ENCODE measurements at places on chromosomes 4 and X.

DNA sequence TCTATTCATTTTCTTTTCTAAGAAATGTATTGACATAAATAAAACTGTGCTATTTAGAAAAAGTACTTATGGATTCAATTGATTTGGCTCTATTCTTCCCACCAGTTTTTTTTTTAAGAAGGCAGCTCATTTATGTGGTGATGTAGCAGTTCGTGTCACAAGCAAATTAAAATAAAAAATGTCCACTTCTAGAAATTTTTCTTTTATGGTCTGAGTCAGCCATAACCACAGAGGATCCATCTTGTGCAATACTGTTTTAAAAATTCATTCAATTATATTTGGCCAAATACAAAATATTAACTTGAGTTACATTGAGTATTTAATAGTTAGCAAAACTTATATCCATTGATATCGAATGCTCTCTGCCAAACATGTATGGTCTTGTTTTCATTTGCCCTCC is 207.9 kb upstream of the FAT1 start:
- DNase-seq: no peak

DNA sequence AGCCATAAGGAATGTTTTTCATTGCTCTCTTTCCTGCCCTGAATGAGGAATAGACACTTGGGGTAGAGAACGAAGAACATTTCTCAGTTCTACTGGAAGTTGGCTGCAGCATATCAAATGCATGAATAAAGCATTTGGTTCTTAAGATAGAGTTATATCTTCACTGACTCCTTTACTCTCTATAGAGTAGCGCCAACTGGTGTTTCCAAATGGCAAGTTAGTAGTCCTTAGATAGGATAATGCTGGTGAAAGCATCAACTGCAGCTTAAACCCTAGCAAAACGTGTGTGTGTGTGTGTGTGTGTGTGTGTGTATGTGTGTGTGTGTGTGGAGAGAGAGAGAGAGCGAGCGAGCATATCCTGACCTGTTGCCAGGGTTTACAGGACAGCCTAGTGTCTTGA is 62.2 kb upstream of the FRMPD4 start:
- no peak for DNase-seq

DNA sequence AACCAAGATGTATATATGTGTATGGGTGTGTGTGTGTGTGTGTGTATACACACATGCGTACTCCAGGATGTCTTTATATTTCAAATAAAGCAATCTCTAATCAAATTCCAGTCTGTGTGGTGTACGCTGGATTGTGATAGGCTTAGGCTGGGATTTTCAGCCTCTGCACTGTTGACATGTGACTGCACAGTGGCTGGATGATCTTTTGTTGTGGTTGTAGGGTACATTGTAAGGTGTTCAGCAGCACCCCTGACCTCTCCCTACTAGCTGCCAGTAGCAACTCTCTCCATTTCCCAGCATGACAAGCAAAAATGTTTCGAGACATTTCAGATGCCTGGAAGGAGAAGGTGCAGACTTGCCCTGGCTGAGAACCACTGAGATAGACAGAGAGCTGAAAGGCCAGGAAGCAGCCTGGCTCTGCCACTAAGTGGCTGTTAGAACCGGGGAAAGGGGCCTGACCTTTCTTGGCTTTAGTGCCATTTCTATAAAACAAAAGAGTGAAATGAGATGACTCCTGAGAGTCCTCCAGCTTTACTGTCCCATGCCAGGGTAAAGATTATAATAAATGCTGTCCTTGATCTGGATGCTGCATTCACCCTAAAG is 10.5 kb downstream of the PGM2 start:
- no peak for DNase-seq

DNA sequence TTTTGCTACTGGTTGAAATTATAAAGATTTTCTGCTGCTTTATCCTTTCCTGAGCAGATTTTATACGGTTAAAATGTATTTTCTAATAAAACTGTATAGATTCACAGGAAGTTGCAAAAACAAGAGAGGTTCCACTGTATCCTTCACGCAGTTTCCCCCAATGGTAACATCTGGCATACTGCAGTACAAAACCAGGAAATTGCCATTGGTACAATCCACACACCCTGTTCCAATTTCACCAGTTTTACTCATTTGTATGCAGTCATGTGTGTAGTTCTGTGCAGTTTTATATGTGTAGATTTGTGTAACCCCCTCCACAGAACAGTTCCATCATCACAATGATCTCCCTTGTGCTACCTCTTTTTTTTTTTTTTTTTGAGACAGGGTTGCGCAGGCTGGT is 20.0 kb downstream of the DDX3X start:
- DNase-seq: no peak

DNA sequence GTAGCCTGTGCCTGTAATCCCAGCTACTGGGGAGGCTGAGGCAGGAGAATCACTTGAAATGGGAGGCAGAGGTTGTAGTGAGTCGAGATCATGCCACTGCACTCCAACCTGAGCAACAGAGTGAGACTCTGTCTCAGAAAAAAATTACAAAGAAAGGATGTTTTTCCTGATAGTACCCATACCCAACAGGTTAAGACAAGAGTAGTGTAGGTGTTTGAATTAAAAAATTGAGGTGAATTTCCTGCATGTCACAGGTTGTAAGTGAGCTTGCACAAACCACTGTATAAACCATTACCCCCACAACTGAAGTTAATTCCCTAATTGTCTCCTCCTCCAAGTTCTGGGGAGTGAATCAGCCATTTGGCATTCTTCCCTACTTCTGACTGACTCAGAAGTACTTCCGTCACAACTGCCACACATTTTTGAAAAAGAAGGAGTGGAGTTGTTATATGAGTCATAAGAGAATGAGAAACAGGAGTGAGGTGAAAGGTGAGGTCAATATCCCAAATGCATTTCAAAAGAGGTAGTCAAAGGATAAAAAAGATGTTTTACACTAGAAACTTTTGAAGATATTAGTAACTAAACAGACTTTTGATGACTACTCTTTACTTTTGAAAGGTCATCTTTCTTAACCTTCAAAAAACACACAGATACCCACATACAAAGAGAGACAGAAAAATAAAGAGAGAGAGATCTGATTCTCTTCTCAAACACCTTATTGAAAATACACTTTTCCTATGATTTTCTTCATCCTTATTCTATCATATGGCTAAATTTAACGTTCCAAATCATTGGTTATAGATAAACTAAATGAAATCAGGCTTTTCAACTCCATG is 134.5 kb downstream of the BTC start:
- no peak for DNase-seq

DNA sequence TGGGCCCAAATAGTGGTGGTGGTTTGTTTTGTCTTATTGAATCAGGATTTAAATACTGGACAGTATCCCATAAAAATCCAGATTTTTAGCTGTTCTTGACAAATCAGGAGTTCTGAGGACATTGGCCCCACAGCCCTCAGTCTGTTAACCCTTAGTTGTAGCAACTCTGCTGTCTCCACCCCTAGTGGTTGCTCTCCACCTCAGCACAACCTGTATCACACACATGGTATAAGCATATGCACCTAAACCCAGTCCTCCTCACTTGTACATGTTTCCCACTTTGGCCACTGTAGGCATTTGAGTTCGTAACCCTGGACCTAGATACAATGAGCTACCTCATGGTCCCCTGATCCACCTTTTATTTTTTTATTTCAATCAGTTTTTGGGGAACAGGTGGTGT is 75.9 kb downstream of the MRPL1 start:
- no peak for DNase-seq

GRCh38 chr4:89823416-89823815 is 13.5 kb downstream of the SNCA start:
- no peak for DNase-seq

DNA sequence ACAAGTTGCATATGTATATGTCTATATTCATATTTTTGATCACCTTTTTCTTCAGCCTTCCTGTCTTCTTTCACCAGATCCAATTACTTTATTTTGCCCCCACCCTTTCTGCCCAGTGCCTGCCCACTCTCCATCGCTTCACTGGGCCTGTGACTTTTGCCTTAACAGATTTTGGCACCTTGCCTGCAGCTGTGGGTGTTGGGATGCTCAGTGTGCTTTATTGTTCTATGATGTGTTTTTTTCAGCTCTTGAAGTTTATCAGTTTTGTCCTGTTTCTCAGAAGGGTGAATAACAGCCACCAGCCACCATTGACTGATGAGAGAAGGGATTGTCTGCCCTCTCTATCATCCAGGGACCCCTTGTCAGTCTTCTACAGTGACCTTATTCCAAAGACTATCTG is 77.2 kb upstream of the GALNT7 start:
- no peak for DNase-seq

- DNase-seq: no peak
Observed at GRCh38 chrX:11311706-11312105, 18.5 kb downstream of the AMELX start.

DNA sequence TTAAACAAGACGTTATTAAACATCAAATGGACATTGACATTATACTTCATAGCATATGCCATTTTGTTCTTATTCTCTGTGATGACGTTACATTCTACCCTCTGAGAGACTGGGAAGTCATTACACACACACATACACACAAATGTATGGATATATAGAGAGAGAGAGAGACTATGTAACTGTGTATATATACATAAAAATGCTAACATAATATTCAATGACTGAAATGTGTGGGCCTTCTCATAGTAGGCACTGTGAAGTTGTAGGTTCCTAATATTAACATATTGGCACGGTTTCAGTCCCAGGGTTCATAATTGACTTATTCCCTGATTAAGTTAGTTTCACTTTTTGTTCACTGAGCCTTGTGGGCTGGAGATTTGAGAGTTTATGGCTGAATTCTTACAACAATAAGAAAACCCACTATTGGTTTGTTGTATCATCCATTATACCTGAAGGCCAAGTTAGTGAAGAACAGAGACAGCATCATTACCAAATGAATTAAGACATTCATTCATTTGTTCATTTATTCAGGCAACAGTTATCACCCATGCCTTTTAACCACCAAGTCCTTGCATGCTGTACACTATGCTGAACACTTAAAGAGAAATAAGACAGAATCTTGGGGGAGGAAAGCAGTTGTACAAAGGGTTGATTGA is 68.5 kb downstream of the GAB1 start:
- DNase-seq: peak; percentile 38

DNA sequence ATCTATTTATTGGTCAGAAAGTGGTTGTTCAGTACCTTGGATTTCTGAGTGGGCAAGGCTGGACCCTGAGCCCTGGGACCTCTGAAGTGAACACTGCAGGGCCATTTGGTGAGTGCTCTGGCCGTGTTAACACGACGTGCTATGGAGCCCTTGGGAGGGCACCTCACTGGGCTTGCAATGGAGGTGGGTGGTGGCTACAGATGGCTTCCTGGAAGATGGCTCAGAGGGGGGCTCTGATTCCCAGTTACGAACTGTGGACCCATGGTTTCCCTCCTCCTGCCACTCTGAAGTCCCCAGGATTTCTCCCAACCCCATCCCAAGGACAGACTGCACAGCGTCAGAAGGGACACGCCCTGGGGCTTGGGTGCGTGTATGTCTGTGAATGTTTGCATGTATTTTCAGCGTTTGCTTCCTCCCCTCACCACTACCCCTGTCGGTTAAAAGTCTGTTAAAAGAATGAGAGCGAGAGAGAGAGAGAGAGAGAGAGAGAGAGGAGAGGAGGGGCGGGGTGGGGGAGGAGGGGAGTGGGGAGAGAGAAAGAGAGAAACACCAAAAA is 3.7 kb upstream of the RHOH start:
- no peak for DNase-seq

GRCh38 chrX:141638550-141638949 is 49.0 kb downstream of the SPANXA2 start:
- DNase-seq: no peak

DNA sequence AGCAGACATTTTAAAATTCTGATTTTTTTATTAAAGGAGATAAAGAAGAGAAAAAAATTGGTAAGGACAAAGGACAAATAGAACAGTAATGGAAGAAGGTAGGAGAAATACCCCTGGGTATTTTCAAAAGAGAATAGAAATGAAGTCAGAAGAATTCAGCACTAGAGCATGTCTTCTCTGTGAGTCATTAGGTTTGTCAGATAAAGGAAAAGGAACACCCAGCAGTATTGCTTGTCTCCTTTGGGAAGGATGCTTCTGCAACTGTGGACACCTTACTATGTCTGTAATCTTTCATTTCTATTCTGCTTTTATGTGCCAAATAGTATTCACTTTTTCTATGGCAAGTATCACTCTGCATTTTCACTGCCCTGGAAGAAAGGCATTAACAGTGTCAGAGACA is 24.0 kb upstream of the PCDH7 start:
- no peak for DNase-seq

DNA sequence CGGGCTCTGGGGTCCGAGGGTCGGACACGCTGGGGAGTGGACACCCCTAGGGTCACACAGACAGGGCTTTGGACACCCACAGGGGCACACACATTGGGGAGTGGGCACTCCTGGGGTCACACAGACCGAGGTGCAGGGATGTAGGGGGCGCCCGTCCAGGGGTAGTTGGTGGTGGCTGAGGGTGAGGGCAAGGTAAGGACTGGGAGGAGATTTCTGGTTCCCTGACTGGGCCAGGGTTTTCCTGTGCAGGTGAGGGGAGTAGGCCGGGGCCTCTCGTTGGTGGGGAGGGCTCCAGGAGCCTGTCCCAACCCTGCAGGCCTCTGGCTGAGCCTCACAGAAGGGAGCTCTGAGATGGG is 21.9 kb upstream of the WDR45 start:
- DNase-seq: no peak

GRCh38 chr4:108637856-108638255 is 12.5 kb upstream of the OSTC start:
- no peak for DNase-seq

DNA sequence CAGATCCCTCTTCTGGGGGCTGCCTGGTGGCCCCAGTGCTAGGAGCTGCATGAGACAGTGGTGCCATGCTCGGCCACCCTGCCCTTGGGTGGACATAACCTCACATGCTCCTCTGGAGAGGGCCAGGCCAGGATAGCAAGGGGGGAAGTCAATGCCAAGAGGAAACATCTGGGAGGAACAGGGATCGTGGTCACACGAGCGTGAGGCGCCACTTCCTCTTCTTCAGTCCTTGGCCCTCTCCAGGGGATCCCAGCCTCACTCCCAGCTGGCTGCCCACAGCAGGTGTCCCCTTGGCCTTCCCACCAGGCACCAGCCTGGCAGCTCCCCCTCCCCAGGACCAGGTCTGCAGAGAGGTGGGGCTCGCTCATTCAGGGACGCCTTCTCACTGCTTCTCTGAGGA is 28.6 kb downstream of the TBC1D14 start:
- peak; percentile 37 for DNase-seq

GRCh38 chrX:55127692-55128091 is 38.9 kb downstream of the PAGE2 start:
- no peak for DNase-seq

DNA sequence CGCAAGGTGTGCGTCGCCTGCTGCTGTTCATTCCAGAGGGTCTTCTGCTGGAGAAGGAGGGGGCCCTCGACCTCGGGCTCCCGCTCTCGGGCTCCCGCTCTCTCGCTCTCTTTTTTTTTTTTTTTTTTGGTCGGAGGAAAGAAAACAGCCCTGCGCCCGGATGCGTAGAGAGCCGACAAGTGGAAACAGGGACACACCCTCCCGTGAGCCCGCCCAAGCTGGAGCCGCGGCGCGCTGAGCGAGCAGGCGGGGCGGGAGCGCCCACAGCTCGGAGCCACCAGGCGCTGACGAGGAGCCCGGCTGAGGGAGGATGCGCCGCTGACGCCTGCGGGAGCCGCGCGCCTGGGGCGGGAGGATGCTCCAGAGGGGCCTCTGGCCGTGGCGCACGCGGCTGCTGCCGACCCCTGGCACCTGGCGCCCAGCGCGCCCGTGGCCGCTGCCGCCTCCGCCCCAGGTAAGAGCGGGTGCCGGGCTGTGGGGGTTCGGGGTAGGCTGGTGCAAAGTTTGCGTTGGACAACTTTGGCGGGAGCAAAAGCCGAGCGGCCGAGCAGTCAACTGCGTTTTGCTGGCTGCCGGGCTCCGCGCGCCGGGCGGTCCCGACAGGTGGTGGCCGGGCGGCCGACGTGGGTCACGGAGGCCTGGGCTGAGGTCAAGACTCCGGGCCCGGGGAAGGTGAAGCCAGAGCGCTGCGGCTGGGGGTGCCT is at the start of gene MCUB:
MCUB (plus strand) TSS at position 264 of the 704 bp plus-strand sequence; CDS start at position 356, 92 bp downstream.
- DNase-seq: peak; percentile 55
